RWPE2 (cell line): ENCODE measurements at places on chromosomes 1 and 21.

DNA sequence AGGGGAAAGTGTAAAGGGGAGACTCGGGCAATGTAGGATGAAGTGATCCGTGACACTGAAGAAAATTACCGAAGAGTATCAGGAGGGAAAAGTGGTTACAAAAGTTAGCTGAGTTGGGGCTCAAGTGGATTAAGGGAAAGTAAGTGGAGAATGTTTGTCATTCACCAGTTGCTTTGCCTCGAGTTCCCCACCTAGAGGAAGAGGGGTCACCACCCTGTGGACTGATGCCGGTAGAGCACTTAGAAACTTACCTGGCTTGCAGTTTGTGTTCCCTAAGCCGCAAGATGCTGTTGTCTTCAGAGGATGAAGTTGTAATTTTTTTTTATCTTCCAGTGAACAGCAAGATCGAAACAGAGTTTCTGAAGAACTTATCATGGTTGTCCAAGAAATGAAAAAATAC is 1.0 kb downstream of the PER3 start:
- H3K27ac ChIP-seq: no peak overlapping the region
- no peaks in the 10 kb centered on the region for H3K4me1 ChIP-seq
- H3K4me3 ChIP-seq: peak overlapping the region; percentile 61
- H3K36me3 ChIP-seq: peaks cover 56% of the 10 kb centered on the region

DNA sequence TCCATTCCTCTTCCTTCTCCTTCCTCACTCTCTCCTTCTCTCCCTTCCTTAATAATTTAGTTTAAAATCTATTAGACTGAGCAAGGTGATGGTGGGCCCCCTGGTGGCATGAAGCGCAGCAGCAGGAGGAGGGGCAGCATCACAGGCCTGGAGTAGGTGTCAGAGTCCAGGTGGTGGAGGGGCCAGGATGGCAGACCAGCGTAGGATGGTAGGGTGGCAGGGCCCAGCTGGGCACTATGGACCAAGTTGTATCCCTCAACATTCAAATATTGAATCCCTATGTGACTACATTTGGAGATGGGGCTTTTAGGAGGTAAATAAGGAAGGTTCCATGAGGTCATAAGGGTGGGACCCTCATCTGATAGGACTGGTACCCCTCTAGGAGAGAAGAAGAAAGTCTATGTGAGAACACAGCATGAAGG is 61.0 kb downstream of the WDR4 start:
- peaks cover 11% of the 10 kb centered on the region for H3K27me3 ChIP-seq
- H3K4me1 ChIP-seq: no peaks in the 10 kb centered on the region
- H3K36me3 ChIP-seq: no peaks in the 10 kb centered on the region

DNA sequence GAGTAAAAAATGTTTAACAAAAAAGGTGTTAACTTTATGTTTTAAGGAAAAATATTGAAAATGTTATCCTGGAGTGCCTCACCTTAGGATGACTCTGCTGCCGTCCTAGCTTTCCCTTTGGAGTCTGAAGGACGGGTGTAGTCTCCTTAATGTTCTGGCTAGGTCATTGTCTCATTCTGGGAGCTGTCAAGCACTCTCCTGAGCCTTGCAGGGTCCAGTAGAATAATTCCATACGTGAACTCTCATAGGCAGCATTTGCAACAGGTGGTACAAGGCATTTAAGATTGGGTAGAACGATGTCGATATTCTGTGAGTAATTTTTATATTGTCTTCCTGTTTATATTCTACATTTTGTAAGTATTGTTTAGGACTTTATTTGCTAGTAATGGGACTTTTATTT is 283.6 kb upstream of the C1orf105 start:
- no peaks in the 10 kb centered on the region for H3K36me3 ChIP-seq
- no peak for DNase-seq
- no peak overlapping the region for H3K27ac ChIP-seq

DNA sequence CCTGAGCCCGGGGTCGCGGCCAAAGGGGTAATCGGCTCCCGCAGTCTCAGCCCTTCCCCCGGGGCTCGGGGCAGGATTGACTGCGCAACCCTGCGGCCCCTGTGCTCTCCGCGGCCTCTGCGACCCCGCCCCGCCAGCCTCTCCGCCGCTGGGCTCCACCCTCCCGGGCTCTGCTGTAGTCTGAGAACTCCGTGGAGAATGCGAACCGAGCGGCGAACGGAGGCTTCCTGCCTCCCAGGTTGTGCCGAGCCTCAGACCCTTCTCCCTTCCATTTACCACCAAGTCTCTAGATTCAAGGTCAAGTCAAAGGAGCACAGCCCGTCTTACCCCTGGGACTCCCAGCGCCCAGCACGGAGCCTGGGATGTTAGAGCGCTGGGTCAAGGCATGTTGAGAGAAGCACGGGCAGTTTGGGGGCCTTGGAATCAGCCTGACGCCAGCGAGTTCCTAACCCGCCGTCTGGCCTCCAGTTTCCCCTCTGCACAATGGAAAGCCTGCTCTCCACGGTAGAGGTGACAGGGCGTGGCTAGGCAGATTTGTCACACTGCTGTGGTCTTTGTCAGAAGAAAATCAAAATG is 3.0 kb downstream of the ATP2B4 start:
- peaks cover 4% of the 10 kb centered on the region; the same call in 1 of the 2 replicates for H3K36me3 ChIP-seq
- peaks cover 44% of the 10 kb centered on the region for H3K4me1 ChIP-seq
- H3K4me3 ChIP-seq: peak overlapping the region; percentile 56
- peak overlapping the region; percentile 81 for H3K27ac ChIP-seq

GRCh38 chr1:153629971-153630370 is 1.7 kb downstream of the S100A1 start:
- H3K36me3 ChIP-seq: peaks cover 11% of the 10 kb centered on the region
- H3K4me3 ChIP-seq: no peak overlapping the region
- DNase-seq: no peak
- H3K27ac ChIP-seq: no peak overlapping the region

DNA sequence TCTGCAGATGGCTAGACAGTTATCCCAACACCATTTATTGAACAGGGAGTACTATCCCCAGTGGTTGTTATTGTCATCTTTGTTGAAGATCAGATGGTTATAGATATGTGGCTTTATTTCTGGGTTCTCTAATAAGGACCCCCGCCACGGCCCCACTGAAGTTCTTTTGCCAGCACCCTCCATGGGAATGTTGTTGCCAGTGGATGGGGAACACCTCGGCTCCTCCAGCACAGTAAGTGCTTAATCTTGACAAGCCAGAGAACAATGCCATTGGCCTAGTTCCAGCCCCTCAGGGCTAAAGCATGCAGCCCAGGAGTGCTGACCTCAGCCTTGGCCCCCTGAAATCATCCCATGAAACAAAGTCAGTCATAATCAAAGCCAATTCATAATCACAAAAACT is 337.6 kb downstream of the AGBL4 start:
- no peak overlapping the region for H3K27ac ChIP-seq
- no peaks in the 10 kb centered on the region for H3K27me3 ChIP-seq
- no peaks in the 10 kb centered on the region for H3K36me3 ChIP-seq
- no peaks in the 10 kb centered on the region for H3K4me1 ChIP-seq
- H3K4me3 ChIP-seq: no peak overlapping the region
- no peak for DNase-seq

DNA sequence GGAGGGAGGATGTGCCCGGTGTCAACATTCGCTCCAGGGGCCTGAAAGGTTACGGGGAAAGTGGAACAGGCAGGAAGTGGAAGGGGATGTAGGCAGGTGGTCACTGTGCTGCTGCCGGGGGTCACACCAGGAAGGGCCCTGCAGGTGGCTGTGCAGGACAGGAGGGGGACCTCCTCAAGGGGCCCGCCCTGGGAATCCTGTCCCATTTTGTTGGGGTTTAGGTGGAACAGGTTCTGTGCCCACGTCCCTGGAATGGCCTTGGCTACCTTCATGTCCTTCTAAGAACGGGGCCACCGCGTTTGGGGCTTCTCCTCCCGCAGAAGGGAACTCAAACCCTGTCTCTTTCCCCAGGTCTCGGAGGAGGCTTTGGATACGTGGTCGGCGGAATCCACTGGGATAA is 11.9 kb downstream of the SLC45A1 start:
- no peak for DNase-seq
- H3K4me1 ChIP-seq: no peaks in the 10 kb centered on the region
- H3K36me3 ChIP-seq: no peaks in the 10 kb centered on the region
- H3K27me3 ChIP-seq: no peaks in the 10 kb centered on the region
- no peak overlapping the region for H3K27ac ChIP-seq

- H3K27me3 ChIP-seq: no peaks in the 10 kb centered on the region
- no peaks in the 10 kb centered on the region for H3K36me3 ChIP-seq
- H3K4me3 ChIP-seq: no peak overlapping the region
- DNase-seq: no peak
- no peak overlapping the region for H3K27ac ChIP-seq
Observed at GRCh38 chr1:7667625-7668218, 103.4 kb upstream of the VAMP3 start.

GRCh38 chr1:2273401-2274090 is 45.4 kb downstream of the SKI start:
- no peak overlapping the region for H3K4me3 ChIP-seq
- H3K27ac ChIP-seq: no peak overlapping the region
- H3K36me3 ChIP-seq: peaks cover 12% of the 10 kb centered on the region; the same call in 1 of the 2 replicates
- no peaks in the 10 kb centered on the region for H3K27me3 ChIP-seq
- no peaks in the 10 kb centered on the region for H3K4me1 ChIP-seq

GRCh38 chr1:36248250-36248894 is 24.1 kb downstream of the THRAP3 start:
- DNase-seq: peak; percentile 68
- H3K4me3 ChIP-seq: no peak overlapping the region
- peaks cover 25% of the 10 kb centered on the region for H3K36me3 ChIP-seq
- peak overlapping the region; percentile 70 for H3K27ac ChIP-seq

DNA sequence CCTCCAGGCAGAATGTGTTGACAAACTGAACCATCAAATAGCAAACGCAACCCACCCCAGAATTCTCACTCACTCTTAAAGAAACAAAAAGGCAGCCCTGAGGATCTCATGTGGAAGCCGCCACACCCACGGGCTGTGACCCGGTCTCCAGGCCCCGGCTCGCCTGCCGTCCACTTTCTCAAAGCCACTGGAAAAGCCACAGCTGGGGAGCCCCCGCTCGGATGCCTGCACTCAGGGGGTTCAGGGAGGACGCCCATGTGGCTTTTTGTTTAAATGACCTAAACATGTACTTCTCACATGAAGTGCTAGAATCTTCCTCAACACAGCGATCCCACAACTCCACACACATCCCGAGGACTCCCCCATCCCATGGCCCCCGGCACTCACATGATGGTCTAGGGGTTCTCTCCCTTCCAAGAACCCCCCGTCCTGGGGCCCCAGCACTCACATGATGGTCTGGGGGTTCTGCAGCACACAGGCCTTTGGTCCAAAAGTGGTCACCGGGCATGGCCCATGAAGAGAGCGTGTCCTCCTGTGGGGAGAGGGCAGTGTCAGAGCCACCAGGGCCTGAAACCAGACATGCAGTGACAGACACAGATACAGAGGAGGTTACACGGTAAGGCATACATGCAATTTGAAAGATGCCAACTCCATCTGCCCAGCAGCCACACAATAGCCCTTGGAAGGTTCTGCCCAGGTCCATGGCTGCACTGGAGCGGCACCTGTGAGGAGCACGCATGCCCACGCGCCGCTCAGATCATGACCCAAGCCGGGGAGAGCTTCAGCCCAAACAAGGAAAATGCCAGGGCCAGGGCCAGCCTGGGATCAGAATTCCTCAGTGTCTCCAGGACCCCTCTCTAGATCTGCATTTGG is 16.5 kb downstream of the NADK start:
- no peaks in the 10 kb centered on the region for H3K27me3 ChIP-seq
- H3K36me3 ChIP-seq: peaks cover 73% of the 10 kb centered on the region
- no peak overlapping the region for H3K27ac ChIP-seq
- peaks cover 10% of the 10 kb centered on the region for H3K4me1 ChIP-seq
- H3K4me3 ChIP-seq: no peak overlapping the region

DNA sequence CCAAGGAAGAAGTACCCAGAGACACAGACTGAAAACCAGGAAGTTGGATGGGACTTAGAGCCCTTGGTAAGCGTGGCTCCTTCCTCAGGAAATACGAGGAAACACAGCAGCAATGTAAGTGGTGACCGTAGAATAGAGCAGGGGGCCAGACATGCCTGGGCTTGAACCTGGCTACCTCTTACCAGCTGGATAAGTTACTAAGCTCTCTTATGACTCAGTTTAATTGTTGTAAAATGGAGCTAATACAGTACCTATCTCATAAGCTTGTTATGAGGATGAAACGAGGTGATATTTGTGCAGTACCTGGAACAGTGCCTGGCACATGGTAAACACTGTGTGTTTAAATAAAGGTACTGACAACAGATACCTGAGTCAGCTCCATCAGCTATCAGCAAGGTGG is 19.2 kb downstream of the EBNA1BP2 start:
- H3K27me3 ChIP-seq: no peaks in the 10 kb centered on the region
- H3K27ac ChIP-seq: peak overlapping the region; percentile 34
- no peak for DNase-seq
- no peaks in the 10 kb centered on the region for H3K36me3 ChIP-seq
- H3K4me1 ChIP-seq: peaks cover 17% of the 10 kb centered on the region

DNA sequence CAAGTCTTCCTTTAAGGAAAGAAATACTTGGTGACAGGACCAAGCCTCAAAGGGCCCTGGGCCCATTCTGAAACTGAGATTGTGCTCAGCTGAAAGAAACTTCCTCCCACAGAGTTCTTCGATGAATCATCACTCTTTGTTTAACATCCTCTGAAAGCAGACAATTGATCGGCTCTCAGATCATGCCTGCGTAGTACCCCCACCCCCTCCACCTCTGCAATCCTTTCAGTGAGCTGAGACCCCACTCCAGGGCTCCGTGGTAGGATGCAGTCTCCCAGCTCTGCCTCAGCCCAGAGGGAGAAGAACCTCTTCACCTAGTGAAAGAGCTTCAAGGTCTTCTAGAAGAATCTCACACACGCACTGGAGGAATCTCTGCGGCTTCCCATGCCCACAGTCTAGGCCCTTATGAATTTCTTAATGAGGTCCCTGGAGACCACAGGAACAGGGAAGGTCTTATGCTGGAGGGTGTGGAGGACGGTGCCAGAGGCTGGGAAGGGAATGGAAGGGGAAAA is 104.9 kb upstream of the SOD1 start:
- no peak overlapping the region for H3K4me3 ChIP-seq
- H3K4me1 ChIP-seq: peaks cover 6% of the 10 kb centered on the region
- peaks cover 15% of the 10 kb centered on the region for H3K27me3 ChIP-seq
- DNase-seq: no peak

DNA sequence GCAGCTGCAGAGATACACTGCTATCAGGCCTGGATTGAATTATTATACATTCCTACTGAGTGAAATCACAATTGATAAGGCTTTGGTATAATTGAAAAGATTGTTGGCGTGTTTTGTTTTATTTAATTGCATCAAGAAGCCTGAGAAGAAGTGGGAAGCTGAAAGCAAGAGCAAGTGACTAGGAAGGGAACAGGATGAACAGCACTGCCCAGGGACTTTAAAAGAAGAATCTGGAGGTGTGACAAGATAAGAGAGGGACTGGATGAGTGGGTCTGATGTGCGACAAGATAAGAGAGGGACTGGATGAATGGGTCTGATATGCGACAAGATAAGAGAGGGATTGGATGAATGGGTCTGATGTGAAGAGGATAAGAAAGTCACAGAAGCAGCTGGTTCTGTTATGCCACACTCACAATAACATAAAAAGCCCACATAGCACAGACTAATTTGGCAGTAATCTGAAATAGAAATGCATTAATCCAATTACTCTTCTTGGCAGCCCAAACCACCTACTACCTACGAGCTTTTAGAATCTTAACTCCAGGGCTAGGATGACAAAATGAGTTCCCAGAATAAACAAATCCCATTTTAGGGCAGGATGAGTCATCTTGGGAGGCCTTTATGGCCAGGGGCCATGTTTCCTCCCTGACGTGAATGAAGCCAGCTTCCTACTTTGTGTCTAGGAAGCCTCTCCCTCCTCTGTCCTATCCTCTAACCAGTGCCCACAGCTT is 129.7 kb downstream of the DUSP10 start:
- H3K27ac ChIP-seq: no peak overlapping the region
- no peaks in the 10 kb centered on the region for H3K36me3 ChIP-seq
- H3K4me1 ChIP-seq: peaks cover 3% of the 10 kb centered on the region
